ENCODE measurements at places on chromosomes 11 and 22.

- DNase-seq: no peak
Measured at GRCh38 chr11:106305458-106305857, 228.0 kb downstream of the AASDHPPT start.

DNA sequence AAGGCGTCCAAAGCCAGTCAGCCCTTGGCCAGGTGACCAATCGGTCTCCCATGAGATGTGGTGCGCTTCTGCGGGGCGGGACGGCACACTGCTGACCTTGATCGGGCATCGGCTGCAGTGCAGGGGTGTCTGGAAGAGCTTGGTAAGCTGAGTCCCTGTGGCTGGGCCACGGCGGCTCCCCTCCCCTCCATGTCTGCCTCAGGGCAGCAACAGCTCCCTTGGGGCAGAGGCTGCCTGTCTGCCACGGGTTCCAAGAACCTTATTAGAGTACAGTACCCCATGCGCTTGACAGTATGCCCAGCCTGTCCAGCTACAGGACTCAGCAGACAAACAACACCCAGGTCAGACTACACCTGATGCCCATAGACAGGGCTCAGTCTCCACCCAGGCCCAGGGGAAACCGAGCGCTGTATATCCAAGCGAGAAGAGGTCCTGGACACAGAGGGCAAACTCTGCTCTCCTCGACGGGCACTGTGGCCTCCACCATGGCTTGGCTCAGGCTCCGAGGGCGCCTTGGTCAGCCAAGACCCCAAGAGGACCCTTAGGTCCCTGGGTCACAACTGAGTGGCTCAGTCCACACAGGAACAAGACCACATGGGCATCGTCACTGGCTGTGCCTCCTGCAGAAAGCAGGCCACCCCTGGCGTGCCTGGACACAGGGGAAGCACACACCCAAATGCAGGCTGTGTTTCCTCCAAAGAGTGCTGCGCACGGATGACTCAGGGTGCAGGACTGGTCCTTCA lies 18.9 kb downstream of the TSPAN32 start:
- peak; percentile 53 for DNase-seq

GRCh38 chr22:38862375-38863329 lies 9.4 kb downstream of the CBX6 start:
- DNase-seq: peak; percentile 89

GRCh38 chr11:88522624-88523385 lies 185.3 kb upstream of the CTSC start:
- DNase-seq: no peak

GRCh38 chr22:39348909-39349505 lies 784 bp upstream of the SYNGR1 start:
- no peak for DNase-seq

DNA sequence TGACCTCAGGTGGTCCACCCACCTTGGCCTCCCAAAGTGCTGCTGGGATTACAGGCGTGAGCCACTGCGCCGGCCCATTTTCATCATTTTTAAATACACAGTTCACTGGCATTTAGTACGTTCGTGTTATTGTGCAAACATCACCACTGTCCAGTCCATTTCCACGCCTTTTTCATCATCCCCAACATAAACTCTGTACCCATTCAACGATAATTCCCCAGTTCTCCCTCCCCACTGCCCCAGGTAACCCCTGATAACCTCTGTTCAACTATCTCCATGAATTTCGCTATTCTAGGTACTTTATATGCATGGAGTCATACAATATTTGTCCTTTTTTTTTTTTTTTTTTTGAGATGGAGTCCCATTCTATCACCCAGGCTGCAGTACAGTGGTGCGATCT lies 18.2 kb upstream of the ELFN2 start:
- DNase-seq: no peak

DNA sequence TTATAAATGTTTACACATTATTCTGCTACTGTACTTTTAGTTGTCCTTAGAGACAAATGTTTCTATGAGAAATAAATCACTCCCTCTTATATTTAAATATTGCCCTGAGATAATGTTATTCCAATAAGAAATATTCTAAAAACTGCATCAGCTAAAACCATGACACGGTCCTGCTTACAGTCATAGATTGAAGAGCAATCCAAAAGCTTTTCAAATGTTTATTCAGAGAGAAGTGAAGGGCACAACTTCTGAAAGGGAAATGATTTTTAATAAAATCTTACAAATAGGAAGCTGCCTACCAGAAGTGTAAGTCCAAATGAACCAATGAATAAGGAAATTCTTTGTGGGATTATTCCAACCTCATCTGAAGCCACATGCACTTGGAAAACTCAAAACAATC lies 49.2 kb downstream of the STK33 start:
- no peak for DNase-seq

- no peak for DNase-seq
Measured at GRCh38 chr11:120044011-120044675, 93.8 kb downstream of the TRIM29 start.

DNA sequence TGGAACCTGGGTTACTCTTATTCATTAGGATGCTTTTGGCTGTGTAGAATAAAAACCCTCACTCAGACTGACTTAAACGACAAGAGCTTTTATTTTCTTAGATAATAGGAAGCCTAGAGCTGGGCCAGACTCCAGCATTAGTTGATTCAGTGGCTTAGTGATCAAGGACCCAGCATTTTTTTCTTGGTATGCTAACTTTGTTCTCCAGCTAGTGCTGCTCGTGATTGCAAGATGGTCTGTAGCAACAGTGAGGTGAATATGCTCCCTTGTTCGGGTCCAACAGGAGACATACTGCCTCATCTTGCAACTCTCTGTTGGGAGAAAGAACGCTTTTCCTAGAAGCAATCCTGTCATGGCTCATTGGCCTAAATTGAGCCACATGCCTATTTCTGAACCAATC lies 33.4 kb downstream of the INSC start:
- DNase-seq: no peak

DNA sequence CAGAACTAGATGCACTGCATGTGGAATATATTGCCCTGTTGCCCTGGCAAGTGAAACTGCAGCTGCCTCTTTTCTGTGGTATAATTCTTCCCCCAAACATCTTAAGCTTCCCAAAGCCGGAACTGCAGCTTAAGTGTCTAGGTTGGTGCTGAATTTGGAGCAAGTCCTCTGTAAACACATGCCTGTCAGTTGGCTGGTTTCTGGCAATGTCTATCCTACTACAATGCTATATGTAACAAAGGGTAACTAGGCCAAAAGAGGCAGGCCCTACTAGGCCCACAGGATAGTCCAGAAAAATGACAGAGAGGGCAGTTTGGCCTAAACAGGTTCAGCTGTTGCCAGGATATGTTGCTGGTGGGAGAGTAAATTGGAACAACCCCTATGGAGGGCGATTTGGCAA lies 27.9 kb downstream of the ASCC2 start:
- DNase-seq: no peak

- DNase-seq: no peak
Measured at GRCh38 chr11:83827520-83827919, 541.4 kb upstream of the CCDC90B start.

DNA sequence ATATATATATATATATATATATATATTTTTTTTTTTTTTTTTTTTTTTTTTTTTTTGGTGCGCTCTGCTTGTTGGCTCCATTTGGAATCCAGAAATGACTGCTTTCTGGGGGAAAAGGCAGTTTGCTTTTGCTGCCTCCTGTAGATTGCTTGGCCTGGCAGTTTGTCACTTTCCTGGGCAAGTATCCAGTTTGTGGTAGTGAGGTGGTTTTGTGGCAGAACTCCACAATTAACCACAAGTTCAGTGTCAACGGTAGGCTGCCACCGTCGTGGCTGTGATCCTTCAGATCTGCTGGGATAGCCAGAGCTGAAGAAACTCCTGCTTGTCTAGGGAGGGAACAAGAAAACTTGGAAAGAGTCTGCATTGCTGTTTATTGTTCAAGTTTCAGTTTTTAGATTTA lies 5.0 kb upstream of the PDE3B start:
- DNase-seq: no peak

GRCh38 chr22:50498322-50498890 lies 9.1 kb downstream of the LMF2 start:
- peak; percentile 55 for DNase-seq

DNA sequence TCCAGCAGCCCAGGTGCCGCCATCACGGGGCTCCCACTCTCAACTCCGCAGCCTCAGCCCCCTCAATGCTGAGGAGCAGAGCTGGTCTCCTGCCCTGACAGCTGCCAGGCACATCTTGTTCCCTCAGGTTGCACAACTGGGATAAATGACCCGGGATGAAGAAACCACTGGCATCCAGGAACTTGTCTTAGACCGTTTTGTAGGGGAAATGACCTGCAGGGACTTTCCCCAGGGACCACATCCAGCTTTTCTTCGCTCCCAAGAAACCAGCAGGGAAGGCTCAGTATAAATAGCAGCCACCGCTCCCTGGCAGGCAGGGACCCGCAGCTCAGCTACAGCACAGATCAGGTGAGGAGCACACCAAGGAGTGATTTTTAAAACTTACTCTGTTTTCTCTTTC lies at the start of gene SAA1:
Gene SAA1, plus strand, starts transcription at position 316 of the 400 bp plus-strand sequence. CDS start 624 bp downstream, outside the sequence.
- DNase-seq: no peak

DNA sequence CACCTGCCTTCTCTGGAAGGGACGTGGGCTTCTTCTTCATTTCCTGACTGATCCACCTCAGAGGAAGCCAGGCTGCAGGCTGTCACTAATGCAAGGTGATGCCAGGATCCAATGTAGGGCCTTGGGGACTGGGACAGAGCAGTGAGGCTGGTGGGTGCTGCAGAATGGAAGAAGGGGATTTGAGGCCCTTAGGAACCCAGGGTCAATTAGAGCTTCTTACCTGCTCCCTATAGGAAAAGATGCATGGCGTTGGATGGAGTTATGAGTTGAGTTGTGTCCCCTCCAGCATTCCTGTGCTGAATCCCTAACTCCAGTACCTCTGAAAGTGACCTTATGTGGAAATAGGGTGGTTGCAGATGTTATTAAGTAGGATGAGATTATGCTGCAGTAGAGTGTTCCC lies 190.4 kb downstream of the MIAT start:
- no peak for DNase-seq

DNA sequence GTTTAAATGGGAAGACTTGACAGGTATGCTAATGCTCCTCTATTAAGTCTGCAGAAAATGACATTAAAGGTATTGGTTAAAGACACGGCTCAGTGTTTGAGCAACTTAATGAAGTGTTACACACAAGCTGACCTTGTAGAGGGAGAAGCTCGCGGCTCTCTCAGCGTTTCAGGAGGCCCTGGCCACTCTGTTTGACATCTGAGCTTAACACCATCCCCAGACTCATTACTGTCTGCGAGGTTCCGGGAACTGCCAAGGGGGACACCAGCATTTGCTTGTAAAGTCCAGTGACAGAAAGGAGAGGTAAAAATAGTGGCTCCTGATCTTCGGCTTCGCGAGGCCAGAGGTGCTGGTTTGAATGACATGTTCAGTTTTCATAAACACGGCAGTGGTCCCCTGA lies 540.7 kb upstream of the CADM1 start:
- DNase-seq: no peak

- DNase-seq: no peak
Measured at GRCh38 chr11:68011051-68011943, 1.2 kb downstream of the ALDH3B1 start.

GRCh38 chr22:26172389-26172990 lies 3.2 kb downstream of the SEZ6L start:
- DNase-seq: no peak

DNA sequence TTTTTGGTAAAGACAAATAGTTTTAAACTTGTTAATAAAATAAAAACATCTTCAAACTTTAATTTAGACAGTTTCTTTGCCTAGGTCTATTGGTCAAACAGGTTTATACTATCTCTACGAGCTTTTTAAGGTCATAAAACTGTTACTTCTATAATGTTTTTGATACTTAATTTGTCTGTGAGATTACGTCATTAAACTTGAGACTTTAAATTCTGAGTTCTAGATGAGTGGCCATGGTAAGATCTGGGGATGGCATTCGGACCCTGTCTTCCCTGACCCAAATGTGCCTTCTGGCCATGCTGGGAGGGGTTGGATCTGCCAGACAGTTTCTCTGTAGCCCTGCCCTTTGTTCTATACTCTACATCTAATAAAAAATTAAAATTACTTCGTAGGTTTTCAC lies 497.8 kb downstream of the TMEM135 start:
- DNase-seq: no peak

DNA sequence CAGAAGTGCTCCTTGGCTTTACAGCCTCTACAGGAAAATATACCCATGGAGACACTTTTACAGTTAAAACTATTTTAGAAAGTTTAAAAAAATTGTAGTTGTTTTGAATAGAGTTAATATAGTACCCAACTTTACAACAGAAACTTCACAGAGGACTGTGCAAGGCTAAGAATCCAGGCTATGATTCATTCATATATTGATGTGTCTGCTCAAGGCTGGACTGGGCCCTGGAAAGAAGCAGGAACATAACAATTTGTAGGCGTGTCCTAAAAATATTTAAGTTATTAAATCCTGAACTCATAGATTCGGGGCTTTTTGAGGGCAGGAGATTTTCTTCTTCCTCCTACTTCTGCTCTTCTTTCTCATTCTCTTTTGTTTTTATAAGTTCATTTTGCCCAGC lies 291.5 kb upstream of the CCDC179 start:
- no peak for DNase-seq

- DNase-seq: no peak
Measured at GRCh38 chr11:58919561-58919960, 19.7 kb upstream of the GLYATL1 start.

GRCh38 chr11:33258631-33259205 lies 1.5 kb downstream of the HIPK3 start:
- no peak for DNase-seq

- no peak for DNase-seq
Measured at GRCh38 chr22:24291515-24292201, 21.0 kb downstream of the SPECC1L start.

GRCh38 chr11:34426766-34427185 lies 12.0 kb upstream of the CAT start:
- no peak for DNase-seq

DNA sequence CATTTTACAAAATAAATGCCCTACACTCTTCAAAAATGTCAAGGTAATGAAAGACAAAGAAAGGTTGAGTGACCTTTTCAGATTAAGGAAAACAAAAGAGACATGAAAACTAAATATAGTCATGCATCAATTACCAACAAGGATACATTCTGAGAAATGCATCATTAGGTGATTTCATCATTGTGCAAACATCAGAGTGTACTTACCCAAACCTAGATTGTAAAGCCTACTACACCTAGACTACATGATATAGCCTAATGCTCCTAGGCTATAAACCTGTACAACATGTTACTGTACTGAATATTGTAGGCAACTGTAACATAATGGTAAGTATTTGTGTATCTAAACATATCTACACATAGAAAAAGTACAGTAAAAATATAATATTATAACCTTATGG lies 26.7 kb downstream of the INTS4 start:
- DNase-seq: no peak

GRCh38 chr11:133929401-133930052 lies 27.2 kb downstream of the IGSF9B start:
- no peak for DNase-seq

- no peak for DNase-seq
Measured at GRCh38 chr11:33515347-33515746, 185.3 kb downstream of the C11orf91 start.

Measured in tibial artery (tissue), 4 donors.